Activated naive CD8-positive, alpha-beta T cell treated with anti-CD3 and anti-CD28 coated beads for 36 hours (primary cell): ENCODE measurements at places on chromosomes 16 and 17.

DNA sequence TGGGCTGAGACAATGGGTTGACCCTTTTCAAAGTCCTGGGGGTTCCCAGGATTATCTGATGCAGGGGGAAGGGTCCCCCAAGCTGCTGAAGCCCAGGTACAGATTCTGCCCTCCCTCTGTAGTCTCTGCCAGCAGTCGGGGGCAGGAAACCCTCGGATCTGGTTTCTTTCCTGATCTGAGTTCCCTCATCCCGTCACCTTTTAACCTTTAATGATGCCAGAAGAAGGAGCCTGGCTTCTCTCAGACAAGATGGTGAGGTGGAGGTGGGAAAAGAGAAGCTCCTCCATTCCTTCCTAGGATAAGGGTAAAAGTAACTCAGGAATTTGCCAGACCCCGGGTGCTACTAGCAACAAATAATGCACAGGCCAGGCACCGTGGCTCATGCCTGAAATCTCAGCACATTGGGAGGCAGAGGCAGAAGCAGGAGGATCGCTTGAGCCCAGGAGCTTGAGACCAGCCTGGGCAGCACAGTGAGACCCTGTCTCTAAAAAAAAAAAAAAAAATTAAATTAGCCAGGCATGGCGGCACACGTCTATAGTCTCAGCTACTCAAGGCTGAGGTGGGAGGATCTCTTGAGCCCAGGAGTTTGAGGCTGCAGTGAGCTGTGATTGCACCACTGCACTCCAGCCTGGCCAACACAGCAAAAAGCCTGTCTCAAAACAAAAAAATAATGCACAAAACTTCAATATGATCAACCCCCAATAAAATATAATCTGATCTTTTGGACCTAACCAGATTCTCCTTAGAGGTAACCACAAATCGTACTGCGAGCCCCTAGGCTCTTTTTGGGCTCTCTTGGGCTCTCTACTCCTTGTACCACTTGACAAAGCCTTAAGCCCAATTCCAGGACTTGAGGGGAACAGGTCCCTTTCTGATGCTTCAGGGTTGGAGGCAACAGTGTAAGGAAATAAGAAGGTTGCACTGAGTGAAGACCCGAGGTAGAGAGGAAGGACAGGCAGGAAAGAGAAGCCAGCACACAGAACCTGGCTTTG lies 5.7 kb downstream of the CDC42EP4 start:
- DNase-seq, result no peak

- DNase-seq, result no peak
Observed at GRCh38 chr17:16061631-16062030, 62.0 kb downstream of the TTC19 start.

- no peak for DNase-seq
Observed at GRCh38 chr17:9729735-9730420, 61.5 kb downstream of the DHRS7C start.

GRCh38 chr16:55981557-55981956 lies 106.4 kb upstream of the CES5A start:
- DNase-seq, result no peak

- no peak for DNase-seq
Observed at GRCh38 chr16:29900888-29901606, 759 bp downstream of the ASPHD1 start.

DNA sequence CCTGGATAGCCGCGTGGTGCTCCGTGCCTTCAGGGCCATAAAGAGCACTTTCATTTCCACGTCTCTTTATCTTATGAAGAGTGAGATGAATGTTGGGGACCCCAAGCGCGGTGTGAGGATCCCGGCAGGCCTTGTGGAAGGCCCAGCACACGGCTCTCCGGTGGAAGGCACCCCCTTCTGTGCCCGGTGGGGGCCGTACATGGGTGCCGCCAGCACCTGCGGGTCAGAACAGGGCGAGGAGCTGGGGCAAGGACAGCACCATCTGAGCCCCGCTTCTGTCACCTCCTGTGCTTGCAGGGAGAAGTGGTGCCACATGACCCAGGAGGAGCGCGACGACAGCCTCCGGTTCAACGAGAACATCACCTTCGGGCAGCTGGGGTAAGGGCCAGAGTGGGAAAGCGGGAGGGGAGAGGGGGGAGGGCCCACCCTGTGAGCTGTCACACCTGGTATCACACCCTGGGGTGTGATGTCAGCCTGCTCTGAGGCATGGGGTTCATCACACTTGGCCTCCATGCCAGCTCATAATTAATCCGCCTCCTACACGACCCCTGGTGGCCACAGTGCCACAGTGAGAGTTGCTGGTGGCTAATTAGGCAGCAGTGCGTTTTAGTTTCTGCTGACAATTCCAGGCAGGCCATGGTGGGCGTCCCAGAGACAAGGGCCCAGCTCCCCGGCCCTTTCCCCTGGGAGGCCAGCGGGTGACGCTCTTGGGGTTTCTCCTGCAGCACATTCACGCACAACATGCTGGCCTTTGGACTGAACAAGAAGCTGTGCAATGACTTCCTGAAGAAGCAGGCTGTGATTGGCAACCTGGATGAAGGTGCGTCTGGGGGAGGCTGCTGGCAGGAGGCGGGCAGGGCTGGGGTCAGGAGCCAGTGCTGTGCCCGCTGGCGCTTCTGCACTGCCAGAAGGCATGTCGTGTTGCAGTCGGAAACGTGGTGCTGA lies 25.7 kb downstream of the CIBAR2 start:
- peak; percentile 80 for DNase-seq

- DNase-seq, result peak; percentile 29
Observed at GRCh38 chr16:84141143-84141670, 3.8 kb downstream of the HSDL1 start.

DNA sequence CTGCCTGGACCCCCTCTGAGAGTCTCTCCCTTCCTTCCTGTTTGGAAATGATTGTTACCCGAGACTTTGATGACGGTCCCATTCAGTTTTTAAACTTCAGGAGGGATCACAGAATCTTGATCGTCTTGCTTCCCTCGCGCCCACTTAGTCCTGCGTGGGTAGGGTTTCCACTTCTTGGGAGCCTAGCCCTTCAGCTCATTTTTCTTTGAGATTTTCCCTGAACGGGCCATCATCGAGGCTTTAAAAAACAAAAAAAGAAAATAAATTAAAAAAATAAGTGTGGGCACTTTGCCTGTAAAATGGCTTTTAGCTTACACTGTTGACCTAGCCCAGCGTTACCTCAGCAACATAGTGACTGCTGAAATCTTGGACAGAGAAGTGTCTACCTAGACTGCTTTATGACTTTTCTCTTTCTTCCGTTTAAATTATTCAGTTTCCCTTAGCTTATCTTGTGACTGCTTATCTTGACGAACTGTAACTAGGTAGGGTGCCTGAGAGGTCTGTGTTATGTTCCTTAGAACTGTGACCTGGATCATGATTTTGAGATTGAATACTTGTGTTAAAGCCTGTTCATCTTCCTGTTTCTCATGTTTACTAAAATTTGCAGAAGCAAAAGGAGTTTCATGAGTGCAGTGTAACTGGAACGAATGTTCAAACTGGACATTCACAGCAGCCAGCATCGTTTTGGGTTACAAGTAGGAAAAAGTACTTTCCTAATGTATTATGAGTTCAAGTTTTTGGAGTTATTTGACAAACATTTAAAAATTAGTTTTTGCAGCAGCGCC lies 874 bp downstream of the WWP2 start:
- no peak for DNase-seq

DNA sequence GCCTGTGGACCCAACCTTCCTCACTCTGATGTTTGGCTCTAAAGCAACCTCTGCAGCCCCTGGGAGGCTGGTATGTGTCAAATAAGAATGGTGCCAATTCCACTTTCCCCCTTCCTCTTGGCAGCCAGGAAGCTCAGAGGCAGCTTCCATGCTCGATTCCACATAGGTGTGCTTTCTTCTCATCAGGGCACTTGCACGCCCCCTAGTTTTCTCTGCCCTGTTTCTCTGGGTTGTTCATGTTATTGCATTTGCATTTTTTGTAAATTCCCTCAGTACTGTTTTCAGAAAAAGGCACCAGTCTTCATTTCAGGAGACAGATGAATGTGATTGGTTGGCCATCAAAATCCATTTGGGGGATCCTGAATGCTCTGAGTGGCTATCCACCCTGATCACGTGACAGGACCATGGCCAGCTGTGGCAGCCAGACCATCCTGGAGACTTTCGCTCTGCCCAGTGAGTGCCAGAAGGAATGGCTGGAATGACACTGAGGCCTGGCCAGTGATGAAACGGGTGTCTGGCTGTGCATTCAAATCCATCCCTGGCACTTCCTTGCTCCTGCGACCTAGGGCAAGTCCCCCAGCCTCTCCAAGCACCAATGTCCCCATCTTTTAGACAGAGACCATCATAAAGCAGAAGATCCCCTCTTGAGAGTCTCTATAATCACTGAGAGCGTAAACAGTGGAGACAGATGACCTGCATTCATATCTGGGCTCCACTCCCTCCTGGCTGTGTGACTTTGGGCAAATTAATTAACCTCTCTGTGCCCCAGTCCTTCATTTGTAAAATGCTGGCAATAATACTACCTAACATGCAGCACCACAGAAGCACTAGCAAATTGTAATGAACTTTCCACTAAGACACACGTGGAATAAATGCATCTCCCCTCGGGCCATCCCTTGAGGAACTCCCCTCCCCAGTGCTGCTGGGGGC lies 56.4 kb downstream of the CNGB1 start:
- no peak for DNase-seq

- peak; percentile 52 for DNase-seq
Observed at GRCh38 chr17:47802341-47803022, 19.1 kb downstream of the OSBPL7 start.

DNA sequence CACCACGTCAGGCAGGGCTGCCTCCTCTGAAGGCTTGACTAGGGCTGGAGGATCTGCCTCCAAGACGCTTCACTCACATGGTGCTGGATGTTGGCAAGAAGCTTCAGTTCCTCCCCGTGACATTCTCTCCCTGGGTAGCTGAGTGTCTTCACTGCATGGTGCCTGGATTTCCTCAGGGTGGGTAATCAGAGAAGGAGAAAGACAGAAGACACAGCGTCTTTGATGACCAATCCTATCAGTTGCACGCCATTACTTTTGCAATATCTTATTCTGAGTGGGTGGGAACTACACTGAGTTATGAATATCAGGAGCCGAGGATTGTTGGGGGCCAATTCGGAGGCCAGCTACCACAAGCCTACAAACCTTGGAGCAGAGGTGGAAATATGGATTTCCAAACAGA lies 139.7 kb downstream of the SHISA6 start:
- DNase-seq, result no peak

- DNase-seq, result no peak
Observed at GRCh38 chr17:7380321-7380720, 568 bp upstream of the TNK1 start.

- peak; percentile 76 for DNase-seq
Observed at GRCh38 chr16:57576429-57576870, 34.0 kb downstream of the ADGRG5 start.

- DNase-seq, result no peak
Observed at GRCh38 chr16:88809068-88809675, 2.6 kb downstream of the APRT start.

DNA sequence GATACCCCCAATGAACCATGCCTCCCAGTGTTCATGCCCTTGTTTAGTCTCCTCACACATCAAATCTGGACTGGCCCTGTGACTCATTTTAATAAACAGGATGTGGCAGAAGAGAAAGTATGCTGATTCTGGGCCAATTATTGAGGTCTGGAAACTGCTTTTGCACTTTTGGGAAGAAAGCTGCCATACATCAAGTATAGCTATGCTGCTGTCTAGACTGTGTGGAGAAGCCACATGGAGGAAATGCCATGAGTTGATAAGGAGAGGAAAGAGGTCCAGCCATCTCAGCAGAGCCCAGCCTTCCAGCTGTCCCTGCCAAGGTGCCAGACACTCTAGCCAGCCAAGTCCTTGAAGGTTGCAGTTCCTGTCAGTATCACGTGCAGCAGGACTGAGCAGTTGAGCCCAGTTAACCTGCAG lies 16.7 kb downstream of the RPRML start:
- no peak for DNase-seq

GRCh38 chr16:46962629-46963028 lies 10.8 kb downstream of the DNAJA2 start:
- no peak for DNase-seq

- DNase-seq, result no peak
Observed at GRCh38 chr17:36185416-36185815, 9.0 kb upstream of the TBC1D3B start.

DNA sequence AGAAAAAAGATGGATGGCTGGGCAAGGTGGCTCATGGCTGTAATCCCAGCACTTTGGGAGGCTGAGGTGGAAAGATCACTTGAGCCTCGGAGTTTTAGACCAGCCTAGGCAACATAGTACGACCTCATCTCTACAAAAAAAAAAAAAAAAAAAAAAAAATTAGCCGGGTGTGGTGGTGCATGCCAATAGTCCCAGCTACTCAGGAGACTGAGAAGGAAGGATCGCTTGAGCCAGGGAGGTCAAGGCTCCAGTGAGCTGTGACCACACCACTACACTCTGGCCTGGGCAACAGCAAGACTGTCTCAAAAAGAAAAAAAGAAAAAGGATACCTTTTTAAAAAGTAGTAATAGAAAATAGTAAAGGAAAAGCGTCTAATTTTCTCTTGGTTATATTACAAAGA lies 20.7 kb downstream of the ZNF652 start:
- DNase-seq, result no peak

DNA sequence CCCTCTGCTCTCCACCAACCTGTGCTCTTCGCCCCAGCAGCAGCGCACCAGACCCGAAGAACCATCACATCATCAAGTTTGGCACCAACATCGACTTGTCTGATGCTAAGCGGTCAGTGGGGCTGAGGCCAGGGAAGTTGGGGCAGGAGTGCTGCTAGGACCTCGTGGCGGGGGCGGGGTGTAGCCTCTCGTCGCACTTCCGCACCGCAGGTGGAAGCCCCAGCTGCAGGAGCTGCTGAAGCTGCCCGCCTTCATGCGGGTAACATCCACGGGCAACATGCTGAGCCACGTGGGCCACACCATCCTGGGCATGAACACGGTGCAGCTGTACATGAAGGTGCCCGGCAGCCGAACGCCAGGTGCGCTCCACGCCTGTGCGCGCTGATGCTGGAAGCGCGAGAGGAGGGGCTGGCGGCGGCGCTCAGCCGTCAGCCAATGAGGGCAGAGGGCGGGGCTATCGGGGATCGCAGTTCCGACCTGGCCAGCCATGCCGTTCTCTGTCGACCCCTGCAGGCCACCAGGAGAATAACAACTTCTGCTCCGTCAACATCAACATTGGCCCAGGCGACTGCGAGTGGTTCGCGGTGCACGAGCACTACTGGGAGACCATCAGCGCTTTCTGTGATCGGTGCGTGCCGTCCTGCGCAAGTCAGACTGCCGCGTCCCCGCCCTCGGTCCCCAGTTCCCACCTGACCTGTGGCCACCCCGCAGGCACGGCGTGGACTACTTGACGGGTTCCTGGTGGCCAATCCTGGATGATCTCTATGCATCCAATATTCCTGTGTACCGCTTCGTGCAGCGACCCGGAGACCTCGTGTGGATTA lies 3.2 kb upstream of the TMEM88 start:
- DNase-seq, result peak; percentile 96

- DNase-seq, result no peak
Observed at GRCh38 chr17:79039171-79039570, 15.2 kb downstream of the C1QTNF1 start.

- no peak for DNase-seq
Observed at GRCh38 chr16:57754354-57755060, 18.9 kb downstream of the KATNB1 start.
